ENCODE measurements at places on chromosomes 4 and X.

GRCh38 chr4:157271166-157271869 is 50.8 kb downstream of the GRIA2 start:
- no peak for DNase-seq

DNA sequence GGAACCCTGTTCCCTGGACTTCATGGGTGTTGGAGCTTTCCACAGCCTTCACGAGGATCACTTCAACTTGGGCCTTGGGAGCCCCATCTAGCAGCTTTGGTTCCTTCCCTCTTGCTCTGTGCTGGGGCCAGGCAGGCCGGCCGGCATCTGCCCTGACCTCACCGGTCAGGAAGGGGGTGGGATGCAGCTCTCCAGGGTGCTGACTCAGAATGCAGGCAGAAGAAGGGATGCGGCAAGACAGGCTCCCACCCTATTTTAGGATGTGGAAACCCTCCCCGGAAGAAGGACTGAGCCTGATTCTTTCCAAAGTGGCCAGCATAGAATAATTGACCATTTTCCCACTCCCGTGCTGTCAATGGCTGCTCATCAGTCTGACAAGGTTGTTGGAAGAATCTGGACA is 47.1 kb downstream of the FHDC1 start:
- no peak for DNase-seq

- DNase-seq, result no peak
Measured at GRCh38 chr4:60452266-60452665, 747.9 kb upstream of the ADGRL3 start.

DNA sequence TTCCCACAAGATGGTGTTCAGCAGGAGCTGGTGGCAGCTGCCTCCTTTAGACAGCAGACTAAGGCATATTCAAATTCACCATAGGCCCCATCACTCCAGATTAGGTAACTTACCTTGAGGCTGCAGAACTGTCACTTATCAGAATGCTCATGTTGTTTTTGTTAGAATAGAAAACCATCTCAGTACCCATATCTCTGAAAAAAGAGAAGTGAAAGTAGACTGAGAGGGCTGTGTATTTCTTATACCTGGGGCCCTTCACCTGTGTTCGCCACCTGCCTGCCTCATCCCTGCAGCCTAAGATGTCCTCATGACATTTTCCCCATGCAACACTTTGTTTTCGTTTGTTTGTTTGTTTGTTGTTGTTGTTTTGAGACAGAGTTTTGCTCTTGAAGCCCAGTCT is 32.9 kb upstream of the SPRY1 start:
- no peak for DNase-seq

DNA sequence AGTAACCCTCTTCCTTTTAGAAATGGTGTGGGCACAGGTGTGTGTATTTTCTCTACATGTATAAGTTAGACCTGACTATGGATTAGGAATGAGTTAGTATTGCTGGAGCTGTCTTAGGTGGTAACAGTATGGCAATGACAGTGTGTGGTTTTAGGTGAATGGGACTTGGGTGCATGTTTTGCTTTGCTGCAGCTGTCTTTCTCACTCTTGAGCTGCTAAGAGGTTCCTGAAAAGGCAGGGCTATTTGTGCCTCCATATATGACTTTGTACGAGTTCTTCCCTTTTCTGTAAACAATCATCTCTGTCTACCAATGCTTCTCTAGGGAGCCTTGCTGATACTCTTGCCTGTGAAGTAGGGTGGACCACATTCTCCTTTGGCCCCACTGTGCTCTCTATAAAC is 234.8 kb upstream of the HHIP start:
- no peak for DNase-seq

DNA sequence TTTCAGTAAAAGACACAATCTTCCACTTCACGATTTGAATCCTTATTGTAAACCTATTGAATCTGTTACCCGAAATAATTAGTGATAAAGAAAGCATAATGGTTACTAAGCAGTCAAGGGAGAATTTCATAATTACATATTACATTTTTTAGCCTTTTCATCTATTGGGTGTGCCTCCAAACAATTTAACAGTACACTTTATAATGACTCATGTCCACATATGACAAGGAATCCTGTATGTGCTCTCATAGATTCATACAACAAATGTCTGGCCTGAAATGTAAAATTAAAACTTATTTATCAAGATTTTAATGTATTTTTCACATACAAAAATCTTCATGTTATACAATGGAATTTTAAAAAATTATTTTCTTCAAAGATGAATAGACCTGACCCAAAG is 39.4 kb downstream of the PPP3CA start:
- DNase-seq, result no peak

DNA sequence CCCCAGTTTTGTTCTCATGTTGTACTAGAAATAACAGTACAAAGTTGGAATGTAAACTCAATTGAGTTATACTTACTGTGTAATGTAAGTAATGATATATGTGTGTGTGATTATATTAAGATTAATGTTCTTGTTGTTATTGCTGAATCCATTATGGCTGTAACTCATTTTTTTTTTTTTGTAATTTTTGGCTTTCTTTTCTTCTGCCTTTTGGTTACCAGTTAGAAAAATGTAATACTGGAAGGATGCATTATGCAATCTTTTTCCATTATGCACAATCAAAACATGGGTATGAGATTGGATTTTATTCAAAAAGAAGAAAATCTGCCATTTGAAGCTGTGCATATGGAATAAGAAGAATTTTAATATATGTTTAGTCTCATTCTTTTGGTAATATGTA is 34.0 kb downstream of the BANK1 start:
- DNase-seq, result no peak

DNA sequence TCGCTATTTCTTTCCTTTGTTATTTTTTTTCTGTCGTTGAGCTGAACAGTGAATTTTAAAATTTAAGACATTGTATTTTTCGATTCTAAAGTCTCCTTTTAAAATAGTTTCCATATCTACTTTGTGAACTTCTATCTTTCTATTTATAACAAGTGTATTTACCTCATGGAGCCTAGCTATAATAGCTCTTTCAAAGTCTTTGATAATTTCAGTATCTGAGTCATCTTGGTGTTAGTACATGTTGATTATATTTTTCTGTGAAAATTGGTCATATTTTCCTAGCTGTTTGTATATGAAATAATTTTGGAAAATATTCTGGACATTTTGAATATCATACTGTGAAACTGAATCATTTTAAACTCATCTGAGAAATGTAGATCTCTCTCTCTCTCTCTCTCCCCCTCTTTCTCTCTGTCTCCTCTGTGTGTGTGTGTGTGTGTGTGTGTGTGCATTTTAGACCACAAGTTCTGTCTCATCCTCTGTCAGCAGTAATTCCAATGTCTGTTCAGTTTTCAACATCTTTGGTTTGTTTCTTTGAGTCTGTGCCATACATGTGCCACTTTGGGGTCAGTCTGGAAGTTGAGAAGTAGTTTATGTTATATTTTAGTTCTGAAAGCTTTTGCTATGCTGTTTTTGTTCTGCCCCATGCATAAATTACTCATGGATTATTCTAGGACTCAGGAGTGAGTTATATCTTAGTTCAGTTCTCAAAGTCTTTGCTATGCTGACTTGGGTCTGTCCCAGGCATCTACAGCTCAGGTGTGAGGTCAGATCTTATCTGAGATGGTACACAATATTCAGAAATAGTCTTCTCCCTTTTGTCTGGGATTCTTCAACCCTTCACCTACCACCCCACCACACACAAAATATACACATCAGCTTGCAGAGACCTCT is 366.4 kb upstream of the CASK start:
- DNase-seq, result no peak

DNA sequence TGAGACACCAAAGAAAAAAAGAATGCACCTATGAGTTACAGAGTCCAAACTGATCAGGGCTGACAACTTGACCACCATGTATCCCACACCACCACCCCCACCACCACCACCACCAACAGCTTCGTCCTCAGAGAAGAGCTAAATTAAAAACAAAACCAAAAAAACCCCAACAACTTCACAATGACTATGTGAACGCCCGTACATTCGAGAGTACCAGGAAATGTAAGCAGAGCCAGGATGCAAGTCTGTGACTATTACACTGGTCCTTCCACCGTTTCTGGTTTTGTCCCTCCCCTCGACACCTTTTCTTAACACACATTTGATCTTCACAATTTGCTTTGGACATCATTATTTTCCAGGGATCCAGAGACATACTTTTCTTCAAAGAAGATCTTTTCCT is 51.0 kb downstream of the WFS1 start:
- no peak for DNase-seq

GRCh38 chr4:37650481-37650880 is 35.7 kb downstream of the RELL1 start:
- no peak for DNase-seq

DNA sequence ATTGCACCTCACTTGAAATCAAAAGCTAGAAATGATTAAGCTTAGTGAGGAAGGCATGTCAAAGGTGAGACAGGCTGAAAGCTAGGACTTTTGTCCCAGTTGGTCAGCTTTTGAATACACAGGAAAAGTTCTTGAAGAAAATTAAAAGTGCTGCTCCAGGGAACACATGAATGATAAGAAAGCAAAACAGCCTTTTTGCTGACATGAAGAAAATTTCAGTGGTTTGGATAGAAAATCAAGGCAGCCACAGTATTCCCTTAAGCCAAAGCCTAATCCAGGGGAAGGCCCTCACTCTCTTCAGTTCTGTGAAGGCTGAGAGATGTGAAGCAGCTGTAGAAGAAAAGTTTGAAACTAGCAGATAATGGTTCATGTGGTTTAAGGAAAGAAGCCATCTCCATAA is 150.8 kb downstream of the ADGRL3 start:
- DNase-seq, result no peak

DNA sequence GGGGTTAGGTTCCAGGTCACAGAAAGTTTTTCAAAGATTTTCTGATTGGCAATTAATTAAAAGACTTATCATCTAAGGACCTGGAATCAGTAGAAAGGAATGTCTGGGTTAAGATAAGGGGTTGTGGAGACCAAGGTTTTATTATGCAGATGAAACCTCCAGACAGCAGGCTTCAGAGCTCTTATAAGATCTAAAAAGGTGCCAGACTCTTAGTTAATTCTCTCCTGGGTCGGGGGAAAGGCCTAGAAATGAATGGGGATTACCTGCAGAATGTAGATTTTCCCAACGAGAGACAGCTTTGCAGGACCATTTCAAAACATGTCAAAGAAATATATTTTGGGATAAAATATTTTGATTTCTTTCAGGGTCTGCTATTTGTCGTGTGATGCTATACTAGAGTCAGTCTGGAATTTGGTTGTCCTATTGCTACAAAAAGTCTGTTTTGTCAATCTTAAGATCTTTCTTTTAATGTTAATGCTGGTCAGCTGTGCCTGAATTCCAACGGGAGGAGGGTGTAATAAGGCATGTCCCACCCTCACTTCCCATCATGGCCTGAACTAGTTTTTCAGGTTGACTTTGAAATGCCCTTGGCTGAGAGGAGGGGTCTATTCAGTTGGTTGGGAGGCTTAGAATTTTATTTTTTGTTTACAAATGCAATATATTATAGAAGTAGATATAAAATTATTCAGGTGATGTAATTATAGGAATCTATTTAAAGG is 15.8 kb downstream of the EGF start:
- DNase-seq, result no peak

DNA sequence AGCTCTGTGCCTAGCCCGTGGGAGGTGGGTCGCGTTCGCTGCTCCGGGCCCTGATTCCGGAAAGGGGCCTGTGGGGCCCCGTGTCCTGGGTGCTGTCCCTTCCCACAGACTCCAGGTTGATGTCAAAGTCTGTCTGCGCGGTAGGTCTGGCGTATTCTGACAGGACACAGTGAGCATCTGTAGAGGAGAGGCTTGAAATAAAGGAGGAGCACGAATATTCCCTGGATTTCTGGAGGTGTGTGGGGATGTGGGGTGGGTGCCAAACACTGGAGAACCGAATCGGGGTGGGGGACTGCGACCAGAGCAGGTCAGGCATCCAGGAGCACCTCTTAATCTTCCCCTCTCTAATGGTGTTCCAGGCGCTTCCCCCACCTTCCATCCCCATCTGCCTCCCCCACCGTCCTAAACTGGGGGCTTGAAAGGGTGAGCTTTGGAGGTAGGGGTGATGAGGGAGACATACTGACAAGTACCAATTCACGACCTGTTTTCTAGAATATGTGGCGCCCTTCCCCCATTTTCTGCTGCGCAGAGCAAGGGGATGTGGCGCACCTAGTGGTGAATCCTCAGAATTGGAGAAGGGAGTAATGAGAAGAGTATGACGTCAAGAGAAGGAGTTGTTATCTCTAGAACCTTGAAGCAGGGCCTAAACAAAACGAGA is 877 bp downstream of the GPRASP1 start:
- peak; percentile 23 for DNase-seq

- DNase-seq, result no peak
Measured at GRCh38 chrX:47595716-47596251, 13.5 kb downstream of the TIMP1 start.

- DNase-seq, result no peak
Measured at GRCh38 chr4:184067931-184068554, 149.6 kb downstream of the ENPP6 start.

- DNase-seq, result no peak
Measured at GRCh38 chr4:20512985-20513384, 187.3 kb upstream of the PACRGL start.

DNA sequence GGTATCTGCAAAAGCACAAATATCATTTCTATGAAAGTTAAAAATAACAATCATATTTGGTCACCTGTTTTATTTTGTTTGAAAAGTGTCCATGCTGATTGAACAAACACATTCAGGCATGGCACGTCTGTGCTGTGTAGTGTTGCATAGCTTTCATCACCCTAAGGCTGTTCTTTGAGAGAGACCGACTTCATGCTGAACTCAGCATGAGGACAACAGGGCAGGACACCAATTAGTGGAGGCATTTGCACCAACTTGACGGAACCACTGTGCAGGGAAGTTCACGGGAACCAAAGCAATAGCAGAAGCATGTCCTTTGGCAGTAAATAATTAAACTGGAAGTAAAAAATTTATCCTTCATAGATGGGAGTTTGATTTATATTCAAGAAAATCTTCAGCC is 158.4 kb upstream of the SLC7A11 start:
- DNase-seq, result no peak

- no peak for DNase-seq
Measured at GRCh38 chrX:14015941-14016340, 13.8 kb downstream of the GEMIN8 start.

- DNase-seq, result no peak
Measured at GRCh38 chrX:102697494-102697893, 14.8 kb upstream of the GPRASP2 start.

GRCh38 chr4:24094726-24095125 is 204.9 kb upstream of the PPARGC1A start:
- no peak for DNase-seq

DNA sequence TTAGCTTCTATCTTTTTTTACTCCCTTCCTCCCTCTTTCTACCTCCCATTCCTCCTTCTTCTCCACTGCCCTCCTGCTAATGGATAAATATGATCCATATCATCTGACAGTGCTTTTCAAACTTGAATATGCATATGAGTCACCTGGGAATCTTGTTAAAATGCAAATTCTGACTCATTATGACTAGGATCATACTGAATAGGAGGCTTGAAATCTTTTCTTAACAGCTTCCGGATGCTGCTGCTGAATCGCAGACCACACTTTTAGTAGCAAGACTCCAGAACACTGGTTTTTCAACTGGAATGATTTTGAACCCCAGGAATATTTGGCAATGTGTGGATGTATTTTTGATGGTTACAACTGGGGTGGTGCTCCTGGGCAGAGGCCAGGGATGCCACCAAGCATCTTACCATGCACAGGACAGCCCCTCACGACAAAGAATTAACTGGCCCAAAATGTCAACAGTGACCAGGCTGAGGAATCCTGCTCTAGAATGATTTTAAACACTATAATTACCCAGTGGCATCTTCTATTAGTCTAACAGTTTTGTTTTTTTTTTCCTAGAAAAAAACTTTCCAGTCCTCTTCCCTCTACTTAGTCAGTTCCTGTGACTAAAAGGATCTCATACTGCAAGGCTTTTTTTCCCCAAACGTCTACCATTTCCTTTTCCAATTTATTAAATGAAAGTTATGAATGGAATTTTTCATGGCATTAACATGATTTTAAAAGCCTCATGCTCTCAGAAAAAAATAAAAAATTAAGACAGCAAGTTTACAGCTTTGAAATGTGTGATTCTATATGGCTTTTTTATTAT is 10.6 kb upstream of the PYURF start:
- no peak for DNase-seq

Measured in NT2/D1 (cell line).